NCI-H69 (cell line): ENCODE measurements at places on chromosomes 5 and 9.
A peak's percentile ranks its signal among the peaks of the same experiment; 100 is the strongest.

DNA sequence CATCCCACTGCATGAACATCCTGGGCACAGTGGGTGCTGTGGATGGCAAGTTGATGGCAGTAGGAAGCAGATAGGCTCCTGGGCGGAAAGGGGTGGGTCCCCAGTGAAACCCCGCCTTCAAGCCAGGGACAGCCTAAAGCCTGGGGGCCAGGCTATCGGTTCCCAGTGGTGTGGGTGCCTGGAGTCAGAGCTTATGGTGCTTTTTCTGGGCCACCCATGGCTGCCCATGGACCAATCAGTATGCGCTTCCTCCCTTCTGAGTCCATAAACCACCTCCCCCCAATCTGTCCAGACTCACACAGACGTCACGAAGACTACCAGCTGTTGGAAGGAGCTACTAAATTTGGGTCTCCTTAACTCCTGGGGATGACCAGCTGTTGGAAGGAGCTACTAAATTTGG lies 17.5 kb upstream of the ECPAS start:
- no peak for DNase-seq

GRCh38 chr9:87113874-87114273 lies 166.6 kb upstream of the GAS1 start:
- no peak for DNase-seq

GRCh38 chr5:133618141-133618540 lies 5.8 kb upstream of the FSTL4 start:
- DNase-seq, result peak; percentile 53

DNA sequence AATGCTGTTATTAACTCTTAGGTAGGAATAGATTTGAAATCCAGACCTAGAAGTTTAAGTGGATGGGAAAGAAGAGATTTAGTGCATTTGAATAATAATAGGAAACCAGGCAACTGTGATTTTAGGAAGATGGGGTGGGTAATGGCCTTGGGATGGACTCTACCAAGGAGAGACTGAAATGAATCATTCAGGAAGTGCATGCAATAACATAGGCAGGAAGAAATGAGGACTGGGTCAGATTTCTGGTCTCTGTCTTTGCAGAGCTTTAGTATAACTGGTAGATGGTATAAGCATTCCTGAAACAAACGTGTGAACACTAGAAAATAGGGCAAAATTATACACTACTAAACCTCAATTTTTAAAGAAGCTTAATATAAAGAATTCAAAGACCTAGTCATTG lies 274.4 kb upstream of the CLINT1 start:
- peak; percentile 52 for DNase-seq

DNA sequence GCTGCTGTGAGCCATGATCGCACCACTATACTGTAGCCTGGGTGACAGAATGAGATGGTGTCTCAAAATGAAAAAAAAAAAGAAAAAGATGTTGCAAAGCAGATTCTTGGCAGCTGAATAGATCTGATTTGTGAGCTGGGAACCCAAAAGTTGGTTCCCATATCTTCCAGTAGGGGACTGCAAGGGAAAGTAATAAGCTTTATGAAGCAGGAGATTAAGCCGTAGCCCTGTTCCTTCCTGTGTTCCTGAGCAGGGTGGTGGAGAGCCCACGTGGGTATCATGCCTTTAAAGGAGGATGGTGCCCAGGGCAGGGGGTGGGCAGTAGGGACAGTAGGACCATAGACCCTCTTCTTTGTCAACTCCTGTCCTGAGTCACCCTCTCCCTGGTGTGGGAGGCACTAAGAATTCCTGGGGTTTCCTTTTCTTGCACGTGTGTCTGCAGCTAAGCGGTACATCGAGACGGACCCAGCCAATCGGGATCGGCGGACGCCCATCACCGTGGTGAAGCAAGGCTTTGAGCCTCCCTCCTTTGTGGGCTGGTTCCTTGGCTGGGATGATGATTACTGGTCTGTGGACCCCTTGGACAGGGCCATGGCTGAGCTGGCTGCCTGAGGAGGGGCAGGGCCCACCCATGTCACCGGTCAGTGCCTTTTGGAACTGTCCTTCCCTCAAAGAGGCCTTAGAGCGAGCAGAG lies 37.9 kb downstream of the STOM start:
- no peak for DNase-seq

DNA sequence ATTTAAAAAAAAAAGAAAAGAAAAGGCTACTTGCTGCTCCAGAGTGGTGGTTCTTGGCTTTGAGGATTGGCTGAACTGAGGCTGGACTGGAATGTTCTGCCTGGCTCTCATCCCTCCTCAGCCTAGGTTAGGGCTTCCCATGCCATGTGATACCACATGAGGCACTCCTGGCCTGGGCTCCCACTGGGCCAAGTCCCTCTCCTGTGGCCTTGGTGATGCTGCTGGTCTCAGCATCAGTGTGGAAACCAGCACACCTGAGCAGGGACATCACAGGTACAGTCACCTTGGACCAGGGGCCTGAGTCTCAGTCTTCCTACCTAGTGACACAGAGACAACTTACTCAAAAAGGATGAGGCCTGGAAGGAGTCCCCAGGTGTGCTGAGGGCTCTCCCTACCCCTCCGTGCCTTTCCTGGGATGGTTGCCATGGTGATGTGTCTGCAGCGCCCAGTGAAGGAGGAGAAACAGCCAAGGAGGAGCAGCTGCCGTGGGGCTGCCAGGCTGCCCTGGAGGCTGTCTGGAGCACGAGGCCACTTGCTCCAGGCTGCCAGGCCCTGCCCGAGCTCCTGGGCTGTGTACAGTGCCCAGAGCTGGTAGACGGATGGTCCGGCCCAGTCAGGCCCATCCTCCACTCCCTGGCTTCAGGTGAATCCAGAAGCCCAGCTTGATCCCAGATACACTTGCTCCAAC lies 71.0 kb downstream of the WNK2 start:
- peak; percentile 69 for DNase-seq

GRCh38 chr5:22887566-22887965 lies 34.4 kb upstream of the CDH12 start:
- DNase-seq, result no peak

DNA sequence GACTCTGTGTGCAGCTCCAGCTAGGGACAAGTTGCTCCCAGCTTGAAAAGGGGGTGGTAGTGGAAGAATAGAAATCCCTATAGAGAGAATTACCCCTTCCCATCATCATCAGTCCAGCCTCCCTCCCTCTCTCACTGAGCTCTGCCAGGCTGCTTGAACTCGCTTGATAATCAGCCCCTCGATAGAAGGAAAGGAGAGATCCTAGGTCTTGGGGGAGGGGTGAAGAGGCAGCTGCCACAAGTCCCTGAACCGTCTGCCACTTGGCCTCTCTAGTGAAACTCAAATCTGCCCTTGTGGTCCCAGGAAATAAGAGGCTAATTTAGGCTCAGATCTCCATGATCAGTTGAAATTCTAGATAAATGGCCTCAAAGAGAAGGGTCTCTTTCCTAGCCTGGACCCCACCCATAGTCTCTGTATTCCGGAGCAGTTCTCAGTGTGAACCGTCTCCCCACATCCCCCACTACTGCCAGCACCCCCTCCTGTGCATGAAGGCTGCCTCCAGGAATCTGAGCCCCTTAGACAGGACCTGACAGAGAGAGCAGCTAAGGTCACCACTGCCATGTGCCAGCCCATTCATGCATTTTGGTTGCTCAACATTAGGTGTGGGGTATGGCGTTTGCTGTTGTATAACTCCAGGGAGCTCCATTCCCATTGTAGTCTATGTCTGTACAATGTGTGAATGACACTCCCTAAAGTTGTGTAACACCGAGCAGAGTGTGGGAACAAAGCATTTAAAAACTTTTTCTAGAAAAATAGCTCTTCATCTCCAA lies 5.5 kb downstream of the DNAJB5 start:
- DNase-seq, result no peak

- no peak for DNase-seq
Observed at GRCh38 chr9:133683586-133684120, 47.5 kb downstream of the DBH start.

DNA sequence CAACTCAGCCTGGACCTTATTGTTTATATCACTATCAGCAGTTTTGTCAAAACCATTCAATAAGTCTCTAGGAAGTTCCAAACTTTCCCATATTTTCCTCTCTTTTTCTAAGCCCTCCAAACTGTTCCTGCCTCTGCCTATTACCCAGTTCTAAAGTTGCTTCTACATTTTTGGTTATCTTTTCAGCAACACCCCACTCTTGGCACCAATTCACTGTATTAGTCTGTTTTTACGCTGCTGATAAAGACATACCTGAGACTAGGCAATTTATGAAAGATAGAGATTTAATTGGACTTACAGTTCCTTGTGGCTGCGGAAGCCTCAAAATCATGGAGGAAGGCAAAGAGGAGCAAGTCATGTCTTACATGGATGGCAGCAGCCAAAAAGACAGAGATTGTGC lies 744.4 kb upstream of the ADAMTS16 start:
- DNase-seq, result no peak

DNA sequence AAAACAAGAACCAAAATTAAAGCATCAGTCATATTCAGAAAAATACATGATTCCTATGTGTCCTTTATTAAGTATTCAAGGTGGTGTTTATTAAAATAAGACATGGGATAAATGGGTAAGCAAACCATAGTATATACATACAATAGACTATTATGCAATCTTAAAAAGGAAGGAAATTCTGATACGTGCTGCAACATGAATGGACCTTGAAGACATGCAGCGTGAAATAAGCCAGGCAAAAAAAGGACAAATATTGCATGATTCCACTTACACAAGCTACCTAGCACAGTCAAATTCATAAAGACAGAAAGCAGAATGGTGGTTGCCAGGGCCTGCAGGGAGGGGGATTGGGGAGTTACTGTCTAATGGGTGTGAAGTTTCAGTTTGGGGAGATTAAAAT lies 127.7 kb downstream of the DMAC1 start:
- no peak for DNase-seq

- no peak for DNase-seq
Observed at GRCh38 chr5:19706776-19707175, 281.2 kb downstream of the CDH18 start.

GRCh38 chr5:54484219-54484894 lies 28.9 kb downstream of the HSPB3 start:
- DNase-seq, result no peak

GRCh38 chr9:129235931-129236331 lies 57.9 kb upstream of the IER5L start:
- no peak for DNase-seq

DNA sequence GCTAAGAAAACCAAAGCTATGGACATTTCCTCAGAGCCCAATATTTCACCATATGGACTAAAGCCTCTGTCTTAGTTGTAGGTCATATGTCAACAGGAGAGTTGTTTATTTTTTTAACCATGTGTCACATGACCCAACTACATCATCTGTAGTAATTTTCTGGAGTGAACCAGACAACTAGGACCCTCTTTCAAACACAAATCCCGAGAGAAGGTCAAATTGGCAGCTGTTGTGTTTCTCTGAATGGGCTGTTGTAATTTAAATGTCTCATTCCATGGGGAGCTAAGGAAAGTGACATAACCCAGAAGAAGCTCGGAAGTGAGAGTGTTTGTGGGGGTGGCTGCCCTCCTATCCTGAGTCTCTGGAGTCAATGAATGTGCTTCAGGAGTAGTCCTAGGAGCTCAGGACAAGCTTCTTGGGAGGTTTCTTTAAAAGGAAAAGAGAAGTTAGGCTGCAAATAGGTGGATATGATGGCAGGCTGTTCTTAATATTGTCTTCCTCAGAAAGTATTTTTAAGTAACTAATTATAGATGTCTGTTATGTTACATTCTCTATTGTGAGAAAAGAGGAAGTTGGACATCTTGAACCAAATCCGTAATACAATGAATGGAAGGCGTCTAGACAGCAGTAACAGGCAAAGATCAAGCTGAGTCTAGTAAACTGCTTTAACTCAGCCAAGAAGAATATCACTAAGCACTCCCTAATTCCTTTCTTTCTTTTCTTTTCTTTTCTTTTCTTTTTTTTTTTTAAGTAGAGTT lies 50.1 kb downstream of the TMEM167A start:
- DNase-seq, result peak; percentile 64

DNA sequence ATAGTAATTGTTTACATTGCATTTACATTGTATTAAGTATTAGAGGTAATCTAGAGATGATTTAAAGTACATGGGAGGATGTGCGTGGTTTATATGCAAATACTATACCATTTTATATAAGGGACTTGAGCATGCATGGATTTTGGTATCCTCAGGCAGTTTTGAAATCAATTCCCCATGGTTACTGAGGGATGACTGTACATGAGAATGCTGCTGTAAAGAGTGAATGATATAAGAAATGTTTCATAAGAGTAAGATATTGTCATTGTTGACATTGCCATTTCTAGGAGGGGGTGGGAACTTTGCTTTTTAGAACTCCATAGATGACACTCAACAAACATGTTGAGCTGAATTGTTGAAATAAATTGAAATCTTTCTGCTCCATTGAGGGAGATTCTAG lies 185.0 kb downstream of the SEMA6A start:
- DNase-seq, result no peak

DNA sequence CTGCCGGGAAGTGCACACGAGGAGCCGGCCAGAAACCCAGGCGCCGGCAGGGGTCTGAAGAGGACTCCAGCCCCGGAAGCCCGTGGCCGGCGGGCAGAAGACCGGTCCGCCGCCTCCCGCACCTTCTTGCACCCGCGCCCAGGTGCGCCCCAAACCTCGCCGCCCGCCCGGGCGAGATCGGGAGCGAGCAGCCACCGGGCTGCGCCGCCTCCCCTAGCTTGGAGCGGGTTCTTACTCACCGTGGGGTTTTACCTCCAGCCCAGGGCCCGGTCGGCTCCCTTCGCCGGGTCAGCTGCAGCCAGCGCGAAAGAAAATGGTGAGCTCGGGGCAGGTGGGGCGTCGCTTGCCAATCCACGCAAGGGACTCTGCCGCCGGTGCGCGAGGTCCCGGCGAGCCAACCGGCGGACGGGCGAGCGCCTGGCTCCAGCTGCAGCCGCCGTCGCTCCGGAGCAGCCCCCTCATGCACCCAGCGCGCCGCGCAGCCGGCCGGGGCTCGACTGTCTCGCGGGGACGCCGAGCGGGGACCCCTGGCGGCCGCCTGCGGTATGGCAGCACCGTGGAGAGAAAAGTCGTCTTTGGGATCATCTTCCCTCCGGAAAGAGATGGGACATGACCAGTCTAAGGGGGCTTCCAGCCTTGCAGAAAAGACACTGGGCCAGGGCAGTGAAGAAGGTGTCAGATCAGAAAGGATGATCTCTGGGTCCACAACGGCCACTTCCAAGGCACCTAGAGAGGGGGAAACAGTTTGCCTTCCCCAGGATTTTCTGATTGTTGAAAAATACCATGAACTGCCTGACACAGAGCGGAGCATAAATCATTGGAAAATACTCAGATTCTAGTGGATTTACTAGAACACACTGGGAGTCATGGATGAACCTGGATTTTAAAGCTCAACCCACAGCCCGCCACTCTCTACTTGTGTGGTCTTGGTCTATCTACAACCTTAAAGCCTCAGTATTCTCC lies at the start of gene MOB3B:
TSS of gene MOB3B (minus strand) at position 499 of the 963 bp plus-strand sequence. CDS start 74,264 bp downstream, outside the sequence.
- peak; percentile 89 for DNase-seq

DNA sequence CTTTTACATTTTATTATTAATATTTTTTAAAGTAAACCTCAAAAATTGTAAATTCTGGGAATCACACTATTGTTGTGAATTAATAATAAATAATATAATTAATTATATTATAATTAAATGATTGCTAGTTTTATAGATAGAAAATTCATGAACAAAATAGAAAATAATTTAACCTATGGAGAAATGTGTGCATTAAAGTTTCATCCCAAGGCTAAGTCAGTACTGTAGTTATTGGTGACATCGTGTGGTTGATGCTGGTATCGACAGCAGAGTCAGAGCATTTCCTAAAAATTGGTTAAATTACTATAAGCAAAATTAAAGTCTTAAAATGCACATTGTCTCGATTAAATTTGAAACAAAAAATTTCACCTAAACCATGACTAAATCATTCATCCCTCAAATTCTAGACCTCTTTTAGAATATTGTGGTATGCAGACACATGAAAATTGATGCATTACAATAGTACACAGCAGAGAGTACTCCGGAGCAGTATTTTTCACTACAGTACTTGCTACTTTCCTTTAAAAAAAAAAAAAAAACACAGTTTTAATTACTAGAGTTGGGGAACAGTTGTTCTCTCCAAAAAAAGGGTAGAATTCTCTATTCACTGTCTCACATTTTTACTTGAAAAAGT lies 73.9 kb downstream of the RORB start:
- DNase-seq, result peak; percentile 43
